Fibroblast of skin of left biceps (primary cell): ENCODE measurements at places on chromosomes 2 and 18.

GRCh38 chr2:37784071-37784758 lies 112.8 kb upstream of the CDC42EP3 start:
- no peak for DNase-seq

- DNase-seq: no peak
Observed at GRCh38 chr18:65919663-65920062, 168.9 kb downstream of the CDH7 start.

GRCh38 chr2:230825354-230825753 lies 39.4 kb upstream of the ITM2C start:
- no peak for DNase-seq

DNA sequence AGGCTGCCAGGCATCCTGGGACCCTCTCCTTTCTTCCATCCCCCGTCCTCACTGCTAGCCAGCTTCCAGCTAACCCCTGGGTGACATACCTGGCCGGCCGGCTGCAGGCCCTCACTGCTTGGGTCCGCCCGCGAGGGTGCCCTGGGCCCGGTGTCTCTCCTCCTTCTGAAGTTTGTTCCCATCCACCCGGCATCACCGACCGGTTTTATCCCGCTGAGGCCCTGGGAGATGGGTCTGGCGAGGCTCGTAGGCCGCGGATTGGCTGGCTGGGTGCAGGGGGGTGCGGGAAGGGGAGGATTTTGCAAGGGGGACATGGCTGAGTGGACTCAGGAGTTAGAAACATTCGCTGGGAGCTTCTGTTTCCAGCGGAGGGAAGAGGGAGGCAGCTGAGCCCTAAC lies at the start of gene PAX8:
Gene PAX8 (minus strand): TSS at position 180 of the 398 bp plus-strand sequence. CDS start 527 bp downstream, outside the sequence.
- no peak for DNase-seq

- DNase-seq: no peak
Observed at GRCh38 chr2:241153616-241154015, 3.3 kb downstream of the PPP1R7 start.

- no peak for DNase-seq
Observed at GRCh38 chr2:30098266-30099005, 48.4 kb upstream of the YPEL5 start.

- no peak for DNase-seq
Observed at GRCh38 chr2:70793450-70793849, 3.0 kb upstream of the FIGLA start.

DNA sequence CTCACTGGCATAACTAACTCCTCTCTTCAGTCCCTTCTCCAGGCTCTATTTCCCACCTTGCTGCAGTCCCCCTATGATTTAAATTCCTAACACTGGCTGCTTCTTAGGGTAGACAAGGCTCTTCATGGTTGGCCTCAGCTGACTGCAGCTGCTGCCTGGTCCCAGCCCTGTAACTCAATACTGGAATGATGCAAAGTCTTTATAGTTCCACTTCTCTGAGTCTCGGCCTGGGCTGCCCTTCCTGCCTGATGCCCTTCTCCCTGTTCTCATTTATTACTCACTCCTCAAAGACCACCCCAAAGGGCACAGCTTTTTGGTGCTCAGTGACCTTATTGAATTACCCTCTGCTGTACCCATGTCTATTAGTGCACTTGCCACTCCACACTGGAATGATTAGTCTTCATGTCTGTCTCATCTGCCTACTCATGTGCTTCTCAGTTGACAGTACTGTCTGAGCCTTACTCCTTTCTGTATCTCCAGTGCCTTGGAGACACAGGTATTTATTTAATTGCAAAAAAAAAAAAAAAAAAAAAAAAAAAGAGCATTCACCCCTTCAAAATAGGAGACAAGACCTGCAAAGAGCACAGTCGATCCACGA lies 199.4 kb upstream of the REV1 start:
- DNase-seq: no peak

- DNase-seq: no peak
Observed at GRCh38 chr2:40299781-40300180, 152.1 kb downstream of the SLC8A1 start.

DNA sequence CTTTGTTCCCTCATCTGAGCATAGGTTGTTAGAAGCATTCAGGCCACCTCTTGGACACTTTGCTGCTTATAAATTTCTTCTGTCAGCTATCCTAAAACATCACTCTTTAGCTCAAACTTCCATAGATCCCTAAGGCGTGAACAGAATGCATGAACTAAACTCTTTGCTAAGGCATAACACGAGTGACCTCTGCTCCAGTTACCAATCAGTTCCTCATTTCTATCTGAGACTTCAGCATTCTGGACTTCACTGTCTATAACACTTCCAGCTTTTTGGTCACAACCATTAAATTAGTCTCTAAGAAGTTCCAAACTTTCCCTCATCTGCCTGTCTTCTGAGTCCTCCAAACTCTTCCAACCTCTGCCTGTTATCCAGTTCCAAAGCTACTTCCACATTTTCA lies 8.3 kb upstream of the VWA3B start:
- DNase-seq: no peak

DNA sequence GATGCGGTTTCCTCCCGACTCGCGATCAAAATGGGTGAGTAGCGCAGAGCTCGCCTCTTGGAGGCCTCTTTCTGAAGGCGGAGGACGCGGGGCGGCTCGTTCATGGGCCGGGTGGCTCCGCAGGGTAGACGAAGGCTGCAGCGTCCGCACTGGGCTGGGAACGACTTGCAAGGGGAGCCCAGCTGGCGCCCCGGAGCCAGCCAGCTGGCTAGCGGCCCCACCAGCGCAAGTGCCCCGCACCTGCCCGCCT lies 328 bp upstream of the PASK start:
- no peak for DNase-seq

- no peak for DNase-seq
Observed at GRCh38 chr2:118854507-118855345, 7.3 kb upstream of the EN1 start.

GRCh38 chr18:3391704-3392466 lies 58.1 kb upstream of the TGIF1 start:
- DNase-seq: no peak

DNA sequence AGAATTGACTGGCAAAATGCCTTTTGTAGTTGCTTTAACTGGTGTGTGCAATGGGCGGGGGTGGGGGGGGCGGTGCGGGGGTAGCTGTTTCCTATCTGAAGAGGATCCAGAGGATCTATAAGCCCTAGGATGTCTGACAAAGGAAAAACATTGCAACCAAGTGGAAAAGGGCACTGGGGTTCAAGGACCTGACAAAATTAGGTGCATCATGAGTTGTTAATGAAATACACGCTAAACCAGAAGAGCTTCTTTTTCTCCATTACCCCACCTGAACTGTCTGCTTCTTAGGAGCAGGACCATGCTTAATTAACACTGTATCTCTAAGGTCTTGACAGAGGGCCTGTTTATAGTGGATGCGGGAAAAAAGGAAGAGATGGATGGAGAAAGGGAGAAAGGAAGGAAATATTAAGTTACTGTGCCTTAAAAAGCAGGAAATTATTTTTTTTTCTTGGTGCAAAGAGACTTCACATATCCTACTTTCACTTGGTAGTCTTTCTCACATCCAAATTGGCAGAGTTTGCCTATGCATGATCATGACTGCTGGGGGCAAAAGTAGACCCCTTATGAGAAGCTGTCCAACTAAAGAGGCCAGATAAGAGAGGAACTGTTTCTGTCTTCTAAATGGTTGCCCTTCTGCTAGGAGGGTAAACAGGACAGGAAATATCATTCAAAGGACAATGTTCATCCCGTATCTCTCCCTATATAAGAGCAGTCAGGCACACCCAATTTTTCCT lies 4.6 kb downstream of the RND3 start:
- DNase-seq: no peak

- DNase-seq: no peak
Observed at GRCh38 chr2:231159306-231159705, 34.5 kb upstream of the HTR2B start.

- no peak for DNase-seq
Observed at GRCh38 chr18:10289951-10290637, 164.3 kb upstream of the APCDD1 start.

DNA sequence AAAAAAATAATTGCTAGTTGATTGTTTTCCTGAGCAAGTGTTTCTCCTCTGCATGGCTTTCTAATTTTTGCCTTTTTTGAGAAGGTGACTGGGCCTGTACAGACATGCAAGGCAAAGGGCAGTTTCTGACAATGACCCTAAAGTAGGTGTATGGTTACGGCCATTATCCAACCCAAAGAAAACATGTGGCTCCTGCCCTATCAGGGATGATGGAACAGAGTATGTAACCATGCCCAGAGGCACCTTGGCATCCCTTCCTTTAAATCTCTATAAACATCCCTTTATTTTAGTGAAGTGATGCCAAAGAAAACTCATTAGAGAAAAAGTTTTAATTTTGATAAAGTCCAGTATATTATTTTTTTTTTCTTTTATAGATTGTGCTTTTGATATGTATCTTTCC lies 217.5 kb downstream of the LPIN1 start:
- DNase-seq: no peak

GRCh38 chr18:25927830-25928229 lies 162.6 kb downstream of the SS18 start:
- DNase-seq: no peak

- no peak for DNase-seq
Observed at GRCh38 chr2:205850132-205850531, 167.8 kb downstream of the NRP2 start.

DNA sequence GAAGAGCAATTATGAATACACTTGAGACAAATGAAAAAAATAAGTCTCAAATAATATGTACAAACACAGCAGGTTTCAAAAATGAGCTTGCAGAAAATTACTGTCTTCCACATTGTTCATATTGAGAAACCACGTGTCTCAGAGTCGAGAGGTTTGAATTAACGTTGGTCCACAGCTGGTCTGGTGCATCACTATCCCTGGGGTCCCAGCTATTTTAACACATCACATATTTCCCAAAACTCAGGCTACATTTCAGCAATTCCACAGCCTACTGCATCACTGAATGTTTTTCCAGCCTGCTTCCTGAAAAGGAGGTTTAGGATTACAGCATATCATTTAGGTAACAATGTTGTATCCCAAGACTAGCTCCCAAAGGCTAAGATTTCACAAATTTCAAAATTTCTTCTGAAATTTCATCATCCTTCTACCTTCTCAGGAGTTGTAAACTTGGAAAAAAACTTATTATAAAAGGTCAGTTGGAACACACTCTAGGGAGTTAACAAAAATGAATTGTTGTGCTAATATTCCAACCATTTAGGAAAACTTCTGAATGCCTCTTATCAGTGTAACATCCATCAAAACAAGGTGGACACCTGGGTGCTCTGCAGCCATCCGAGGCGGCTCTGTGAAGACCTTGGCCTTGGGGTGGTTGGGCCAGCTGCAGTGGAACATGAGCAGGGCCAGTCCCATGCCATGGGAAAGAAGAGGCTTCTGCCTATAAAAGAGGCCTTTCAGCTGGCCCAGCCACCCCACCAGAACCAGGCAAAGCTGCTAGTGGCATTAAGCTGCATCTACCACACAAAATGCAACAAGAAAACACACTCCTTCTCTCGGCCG lies 198.1 kb upstream of the RBBP8 start:
- DNase-seq: peak; percentile 74
